Hematopoietic multipotent progenitor cell treated with erythropoietin and hydrocortisone succinate and interleukin-3 and kit ligand, for 4 days (in vitro differentiated cells): ENCODE measurements at places on chromosomes 7 and 10.

GRCh38 chr7:156151658-156152057 is 339.4 kb upstream of the SHH start:
- DNase-seq, result no peak

GRCh38 chr10:122446668-122447423 is 7.6 kb upstream of the ARMS2 start:
- no peak for DNase-seq

DNA sequence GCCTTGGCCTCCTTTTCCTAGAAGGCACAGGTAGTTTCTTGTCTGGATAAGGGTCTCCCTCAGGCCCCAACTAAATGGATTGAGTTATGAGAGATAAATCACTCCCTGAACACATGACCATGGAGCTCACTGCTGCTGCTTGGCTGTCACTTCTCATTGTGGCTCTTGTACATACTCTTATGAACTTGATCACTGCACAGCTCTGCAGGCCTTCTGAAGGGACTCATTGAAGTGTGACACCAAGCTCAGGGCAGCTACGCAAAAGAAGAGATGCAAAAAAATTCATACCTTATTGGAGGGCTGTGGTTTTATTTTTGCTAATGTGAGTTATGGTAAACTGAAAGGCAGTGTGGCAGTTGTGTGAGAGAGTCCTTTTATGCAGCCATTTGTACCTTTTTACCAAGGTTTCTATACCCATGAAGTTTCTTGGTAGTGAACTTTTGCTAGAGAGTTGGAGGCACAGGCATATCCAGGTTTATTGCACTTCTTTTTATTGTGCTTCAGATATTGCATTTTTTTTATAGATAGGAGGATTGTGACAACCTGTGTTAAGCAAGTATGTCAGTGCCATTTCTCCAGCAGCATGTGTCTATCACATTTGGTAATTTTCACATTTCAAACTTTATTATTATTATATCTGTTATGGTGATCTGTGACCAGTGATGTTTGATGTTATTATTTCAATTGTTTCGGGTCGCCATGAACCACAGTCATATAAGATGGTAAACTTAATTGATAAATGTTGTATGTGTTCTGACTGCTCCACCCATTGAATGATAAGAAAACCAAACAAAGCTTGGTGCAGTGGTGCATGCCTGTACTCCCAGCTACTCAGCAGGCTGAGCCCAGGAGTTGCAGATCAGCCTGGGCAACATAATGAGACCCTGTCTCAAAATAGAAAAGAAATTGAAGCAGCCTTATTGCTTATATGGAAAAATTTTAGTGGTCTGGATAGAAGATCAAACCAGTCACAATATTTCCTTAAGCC is 100.6 kb downstream of the LRRC4 start:
- DNase-seq, result no peak

DNA sequence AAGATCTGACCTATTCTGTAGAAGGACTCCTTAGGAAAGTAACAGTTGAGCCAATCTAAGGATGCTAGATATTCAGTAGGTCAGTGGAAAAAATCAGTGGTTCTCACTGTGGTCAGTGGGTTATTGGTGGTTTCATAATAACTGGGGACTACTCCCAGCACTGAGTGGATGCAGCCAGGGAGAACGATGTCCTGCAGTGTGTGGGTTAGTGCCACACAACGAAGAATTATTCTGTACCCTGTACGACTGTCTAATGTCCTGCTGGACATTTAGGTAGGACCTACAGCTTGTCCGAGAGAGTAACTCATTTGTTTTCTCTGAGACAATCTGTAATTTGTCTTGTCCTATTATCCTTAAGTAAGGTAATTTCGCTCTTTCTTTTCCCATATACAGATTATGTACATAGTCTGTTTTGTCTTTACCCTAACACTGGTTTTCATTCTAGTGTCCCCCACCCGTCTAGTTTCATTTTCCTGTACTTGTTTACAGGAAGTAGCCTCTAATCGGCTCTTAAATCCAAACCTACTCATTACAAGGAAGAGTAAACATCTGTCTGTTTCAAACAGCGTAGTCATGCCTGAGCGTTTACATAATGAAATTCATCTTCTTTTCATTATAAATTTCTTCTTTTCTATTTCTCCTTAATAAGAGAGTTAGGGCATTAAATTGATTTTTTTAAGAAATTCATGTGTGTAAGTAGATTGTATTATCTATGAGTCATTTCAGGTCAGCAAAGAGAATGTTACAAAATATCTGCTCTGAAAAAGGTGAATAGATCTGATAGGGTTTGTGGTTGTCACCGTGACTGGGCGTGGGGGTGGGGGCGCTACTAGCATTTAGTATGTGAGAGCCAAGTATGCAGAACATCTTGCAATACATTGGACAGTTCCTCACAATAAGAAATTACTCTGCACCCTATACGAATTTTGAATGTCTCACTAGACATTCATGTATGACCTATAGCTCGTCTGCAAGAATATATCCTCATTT is 8.3 kb upstream of the ZC3HAV1L start:
- DNase-seq, result peak; percentile 95

- no peak for DNase-seq
Observed at GRCh38 chr7:44695756-44696155, 52.9 kb upstream of the ZMIZ2 start.

- DNase-seq, result no peak
Observed at GRCh38 chr10:77441353-77442166, 196.0 kb downstream of the KCNMA1 start.

DNA sequence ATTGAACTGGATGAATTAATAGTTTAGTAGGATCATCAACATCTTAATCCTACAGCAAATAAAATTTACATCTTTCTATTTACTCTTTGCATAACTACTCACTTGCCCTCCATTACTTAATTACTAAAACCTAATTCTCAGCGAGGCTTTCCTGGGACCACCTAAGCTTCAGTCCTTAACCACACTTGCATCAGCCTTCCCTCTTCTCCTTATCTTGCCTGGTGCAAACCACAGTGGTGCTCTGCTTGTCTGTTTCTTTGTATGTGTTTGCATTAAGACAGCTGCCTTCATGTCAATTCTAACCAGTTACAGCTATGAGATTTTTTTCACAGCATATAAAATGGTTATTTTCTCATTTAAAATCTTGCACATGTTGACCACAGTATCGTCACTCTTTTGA is 72.6 kb upstream of the ZNF92 start:
- DNase-seq, result peak; percentile 44

DNA sequence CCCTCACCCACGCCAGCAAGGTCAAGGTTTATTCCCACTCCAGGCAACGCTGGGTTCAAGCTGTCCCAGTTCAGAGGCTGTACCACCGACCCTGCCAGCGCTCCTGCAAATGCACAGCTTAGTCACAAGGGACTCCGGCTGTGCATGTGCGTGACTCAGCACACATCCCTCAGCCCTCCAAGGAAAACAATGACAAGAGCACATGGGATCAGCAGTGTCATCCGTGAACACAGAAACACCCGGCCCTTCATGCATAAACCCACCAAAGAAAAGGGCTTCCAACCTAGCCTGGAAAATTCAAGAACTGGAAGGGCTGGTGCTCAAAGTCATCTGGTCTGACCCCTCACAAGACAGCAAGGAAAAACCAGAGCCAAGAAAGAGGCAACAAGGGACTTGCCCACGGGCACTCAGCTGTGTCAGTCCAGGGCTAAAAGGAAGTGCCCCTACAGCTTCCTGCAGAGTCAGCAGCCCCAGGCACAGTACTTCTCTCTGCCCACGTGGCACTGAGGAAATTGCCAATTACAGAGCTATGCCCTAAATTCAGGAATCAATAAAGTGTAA is 106.1 kb downstream of the KCNMA1 start:
- no peak for DNase-seq

GRCh38 chr10:125536236-125536635 is 146.7 kb downstream of the TEX36 start:
- DNase-seq, result no peak

GRCh38 chr10:110775406-110775805 is 96.3 kb upstream of the PDCD4 start:
- DNase-seq, result no peak

- no peak for DNase-seq
Observed at GRCh38 chr7:51315393-51316261, 982 bp downstream of the COBL start.

GRCh38 chr7:47852330-47853245 is 95.7 kb downstream of the PKD1L1 start:
- DNase-seq, result peak; percentile 10

DNA sequence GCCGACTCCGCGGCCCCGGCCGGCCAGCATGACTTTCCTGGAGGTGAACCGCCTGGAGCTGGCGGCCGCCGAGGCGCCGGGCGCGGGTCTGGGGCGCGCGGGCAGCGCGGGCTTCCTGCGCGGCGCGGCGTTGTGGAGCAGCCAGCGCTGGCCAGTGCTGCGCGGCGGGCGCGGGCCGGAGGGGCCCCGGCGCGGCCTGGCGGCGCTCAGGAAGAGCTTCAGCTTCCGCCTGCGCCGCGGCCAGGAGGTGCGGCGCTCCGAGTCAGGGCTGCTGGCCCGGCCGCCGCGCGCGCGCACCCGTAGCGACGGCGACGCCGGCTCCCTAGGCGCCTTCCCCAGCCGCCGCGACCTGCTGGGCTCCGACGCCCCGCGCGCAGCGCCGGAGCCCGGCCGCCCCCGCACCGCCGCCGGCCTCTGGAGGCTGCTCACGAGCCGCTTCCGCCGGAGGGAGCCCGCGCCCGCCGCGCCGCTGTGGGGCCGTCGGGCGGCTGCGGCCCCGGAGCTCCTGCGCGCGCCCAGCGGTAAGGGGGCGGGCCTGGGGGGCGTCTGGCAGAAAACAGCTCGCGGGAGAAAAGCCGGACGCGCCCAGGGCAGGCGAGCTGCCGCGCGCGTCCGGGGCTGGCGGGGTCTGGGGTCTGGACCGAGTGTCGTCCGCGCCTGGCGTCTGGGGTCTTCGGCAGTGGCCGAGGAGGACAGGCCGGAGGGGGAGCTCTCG is 29.0 kb downstream of the AGAP3 start:
- peak; percentile 69 for DNase-seq

- DNase-seq, result peak; percentile 8
Observed at GRCh38 chr7:114806590-114807162, 115.2 kb upstream of the MDFIC start.

GRCh38 chr10:72076756-72077155 is 11.6 kb downstream of the SPOCK2 start:
- no peak for DNase-seq

- DNase-seq, result peak; percentile 53
Observed at GRCh38 chr10:61211468-61211867, 241.7 kb downstream of the TMEM26 start.

DNA sequence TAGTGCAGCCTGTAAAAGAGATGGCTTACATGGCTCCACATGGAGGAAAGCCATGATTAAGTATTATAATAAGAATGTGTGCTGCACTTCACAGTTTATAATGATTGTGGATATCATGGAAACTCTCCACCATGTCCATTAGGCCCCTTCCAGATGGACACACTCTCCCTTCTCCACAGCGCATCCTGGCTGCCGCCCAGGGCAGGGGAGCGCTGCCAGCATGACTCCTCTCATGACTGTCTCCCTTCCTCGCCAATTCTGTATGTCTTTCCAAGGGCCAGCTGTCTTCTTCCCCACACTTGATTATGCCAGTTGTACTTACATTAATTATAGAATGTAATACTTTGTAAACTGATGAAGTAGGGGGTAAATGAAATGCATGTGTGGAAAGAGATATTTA is 259.3 kb upstream of the TMEM72 start:
- DNase-seq, result no peak
